Neural progenitor cell (in vitro differentiated cells): ENCODE measurements at places on chromosomes 2 and 18. TPM values are rescaled to one million over a fixed set of nuclear protein-coding genes. Genes with fewer than 3 reads are reported as not detected.

DNA sequence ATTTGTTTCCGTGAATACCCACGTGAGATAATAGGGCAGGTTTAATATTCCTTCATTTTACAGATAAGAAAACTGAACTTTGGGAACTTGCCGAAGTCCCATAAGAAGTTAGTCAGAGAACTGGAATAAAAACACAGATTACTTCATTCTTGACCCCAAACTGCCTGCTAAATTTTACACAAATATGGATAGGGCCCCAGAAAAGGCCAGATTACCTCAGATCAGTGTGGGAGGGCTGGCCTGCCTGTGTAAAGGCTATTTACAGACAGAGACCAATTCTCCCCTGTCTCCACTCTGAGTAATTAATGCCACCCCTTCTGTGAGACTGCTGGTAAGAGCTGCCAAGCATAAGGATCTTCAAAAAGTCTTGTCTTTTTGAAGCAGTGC lies 139.2 kb downstream of the MGAT5 start:
- no peak for DNase-seq

- no peak for DNase-seq
Observed at GRCh38 chr2:4356109-4356508, 652.7 kb downstream of the DCDC2C start.

DNA sequence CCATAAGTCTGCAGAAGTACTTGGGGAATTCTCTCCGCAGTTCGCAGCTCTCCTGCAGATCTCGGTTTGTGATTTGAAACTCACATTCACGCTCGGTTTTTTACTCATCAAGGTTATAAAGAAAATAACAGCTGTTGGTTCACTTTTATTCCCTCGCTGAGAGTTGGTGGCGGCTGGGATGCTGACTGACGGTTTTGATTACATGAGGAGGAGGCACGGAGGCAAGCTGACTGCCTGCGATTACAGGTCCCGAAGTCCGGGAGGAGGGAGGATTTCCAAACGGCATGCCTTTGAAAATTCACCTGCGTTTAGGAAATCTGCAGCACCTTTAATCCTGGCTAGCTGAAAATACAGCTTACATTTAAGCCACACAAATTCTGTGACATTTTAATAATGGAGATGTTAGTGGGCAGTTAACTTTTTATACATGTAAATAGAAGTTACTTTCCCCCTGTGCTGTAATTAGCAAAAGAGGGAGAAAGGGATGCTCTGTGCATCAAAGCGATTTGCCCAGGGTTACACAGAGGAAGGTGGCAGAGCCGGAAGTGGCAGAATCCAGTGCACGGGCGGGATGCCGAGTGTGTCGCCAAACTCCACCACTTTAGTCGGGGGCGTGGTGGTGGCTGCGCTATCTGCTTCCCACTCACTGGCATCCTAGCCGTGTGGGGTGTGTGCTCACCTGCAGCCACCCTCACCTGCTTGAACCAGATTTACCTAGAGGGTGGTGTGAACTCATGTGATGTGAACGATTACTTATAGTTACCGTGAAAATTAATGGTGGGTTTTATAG lies 14.7 kb downstream of the AGAP1 start:
- no peak for DNase-seq

DNA sequence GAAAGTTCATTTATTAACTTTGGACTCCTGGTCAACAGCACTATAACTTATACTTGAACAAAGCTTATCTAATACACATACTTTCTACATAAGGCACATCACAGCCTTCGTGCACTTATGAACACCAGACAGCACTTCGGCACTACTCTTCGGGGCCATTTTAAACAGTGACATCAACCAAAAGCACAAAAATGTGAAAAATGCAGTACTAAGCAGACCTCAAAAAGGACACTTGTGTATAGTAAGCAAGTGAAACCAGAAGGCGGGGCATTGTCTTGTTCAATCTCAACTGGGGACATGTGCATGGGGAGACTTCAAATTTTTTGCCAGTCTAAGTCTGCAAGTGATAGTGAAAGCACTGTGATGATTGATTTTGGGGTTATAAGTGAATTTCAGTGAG lies 163.0 kb downstream of the NCKAP5 start:
- no peak for DNase-seq

GRCh38 chr2:191543708-191544107 lies 134.2 kb upstream of the NABP1 start:
- no peak for DNase-seq

GRCh38 chr2:176826356-176826755 lies 386.2 kb upstream of the HNRNPA3 start:
- no peak for DNase-seq

- DNase-seq: no peak
Observed at GRCh38 chr2:36616947-36617346, 19.0 kb upstream of the FEZ2 start.

GRCh38 chr2:43333656-43334144 lies 107.3 kb upstream of the ZFP36L2 start:
- DNase-seq: no peak

DNA sequence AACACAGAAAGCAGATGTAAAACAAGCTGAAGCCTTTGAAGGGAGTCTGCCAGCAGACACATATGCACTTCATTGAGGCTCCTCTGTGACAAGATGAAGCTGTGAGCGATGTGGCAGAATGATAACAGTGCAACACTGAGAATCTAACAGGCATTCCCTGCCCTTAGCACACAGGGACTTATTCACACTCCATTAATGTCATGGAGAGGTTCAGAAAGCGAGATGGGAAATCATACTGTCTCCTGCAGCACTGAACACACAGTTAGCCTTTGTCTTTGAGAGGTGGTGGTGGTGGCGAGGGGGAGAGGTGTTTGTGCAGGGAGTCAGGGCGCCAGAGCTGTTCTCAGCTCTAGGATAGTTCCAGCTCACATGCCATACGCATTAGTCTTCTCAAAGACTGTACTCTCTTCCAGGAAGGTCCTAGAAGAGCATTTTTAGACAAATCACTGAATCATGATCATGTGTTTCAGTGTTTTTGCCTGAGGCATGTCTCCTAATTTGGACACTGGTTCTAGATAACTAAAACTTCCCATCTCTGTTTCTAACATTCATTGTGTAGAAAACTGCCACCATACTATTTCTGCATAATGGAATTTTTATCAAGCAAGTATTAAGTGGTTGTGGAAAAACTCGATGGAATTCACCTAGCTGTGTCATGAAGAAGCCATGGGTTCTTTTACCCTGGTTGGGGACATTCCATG lies 93.5 kb upstream of the ITGB6 start:
- DNase-seq: no peak

GRCh38 chr2:844715-845114 lies 105.9 kb upstream of the SNTG2 start:
- DNase-seq: no peak

- no peak for DNase-seq
Observed at GRCh38 chr18:54241483-54241882, 17.0 kb upstream of the MBD2 start.

- DNase-seq: no peak
Observed at GRCh38 chr2:53220969-53221368, 546.6 kb upstream of the CHAC2 start.

- peak; percentile 39 for DNase-seq
Observed at GRCh38 chr18:7174344-7175095, 56.4 kb upstream of the LRRC30 start.

The PSTPIP2 gene
- total RNA-seq: 4.3 and 6.2 TPM in 2 replicates

The IGFBP5 gene
- total RNA-seq: 150 and 249 TPM in 2 replicates

The PROKR1 gene
- total RNA-seq: 1.8 and 2.1 TPM in 2 replicates

The STON1 gene
- total RNA-seq: 36.7 and 51.7 TPM in 2 replicates

The CBLN2 gene
- total RNA-seq: not detected in 2 replicates

The BARD1 gene
- 38.6 and 42.8 TPM in 2 replicates for total RNA-seq
